Amniotic epithelial cell (primary cell): ENCODE measurements at places on chromosomes 6 and 20.

DNA sequence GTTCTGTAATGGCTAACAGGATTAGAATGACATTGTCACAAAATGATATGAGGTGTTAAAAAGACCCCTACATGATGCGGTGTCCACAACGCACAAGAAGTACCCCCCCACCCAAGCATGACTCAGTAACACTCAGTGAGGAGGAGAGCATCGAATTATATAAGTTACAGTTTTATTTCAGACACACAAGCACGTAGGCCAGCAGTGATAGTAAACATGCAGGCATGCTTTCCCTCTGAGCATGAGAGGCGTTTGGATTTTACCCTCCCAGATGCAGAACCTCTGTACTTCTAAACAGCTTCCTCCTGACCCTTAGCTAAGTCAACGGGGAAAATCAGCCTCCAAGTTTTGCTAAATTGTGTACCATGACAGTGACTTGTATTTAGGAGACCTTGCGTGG, 23.9 kb downstream of the GNAS start:
- no peak for DNase-seq

GRCh38 chr20:47217482-47218446, 138.7 kb downstream of the ZMYND8 start:
- no peak for DNase-seq

DNA sequence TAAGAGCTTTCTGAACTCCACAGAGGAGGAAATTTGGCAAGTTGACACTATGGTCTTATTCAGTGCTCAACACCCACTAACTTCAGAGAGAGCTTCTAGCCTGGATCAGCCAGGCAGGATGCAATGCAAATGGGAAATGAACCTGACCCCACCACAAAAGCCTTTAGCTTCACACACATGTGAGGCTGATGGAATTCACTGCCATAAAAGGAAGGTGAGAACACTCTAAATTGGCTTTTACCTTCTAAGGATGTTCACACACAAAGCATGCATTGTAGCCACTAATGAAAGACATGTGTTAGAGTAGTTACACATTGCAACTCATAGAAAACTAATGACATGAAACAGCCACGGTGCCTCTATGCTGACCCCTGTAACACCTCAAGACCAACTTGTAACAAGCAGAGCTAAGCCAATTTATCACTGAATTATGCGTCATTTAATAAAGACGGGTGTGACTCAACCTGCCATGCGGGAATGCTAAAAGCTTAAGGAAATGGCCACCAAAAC, 262.1 kb downstream of the HACE1 start:
- peak; percentile 47 for DNase-seq

GRCh38 chr6:50278663-50279062, 228.9 kb upstream of the DEFB112 start:
- DNase-seq, result no peak

DNA sequence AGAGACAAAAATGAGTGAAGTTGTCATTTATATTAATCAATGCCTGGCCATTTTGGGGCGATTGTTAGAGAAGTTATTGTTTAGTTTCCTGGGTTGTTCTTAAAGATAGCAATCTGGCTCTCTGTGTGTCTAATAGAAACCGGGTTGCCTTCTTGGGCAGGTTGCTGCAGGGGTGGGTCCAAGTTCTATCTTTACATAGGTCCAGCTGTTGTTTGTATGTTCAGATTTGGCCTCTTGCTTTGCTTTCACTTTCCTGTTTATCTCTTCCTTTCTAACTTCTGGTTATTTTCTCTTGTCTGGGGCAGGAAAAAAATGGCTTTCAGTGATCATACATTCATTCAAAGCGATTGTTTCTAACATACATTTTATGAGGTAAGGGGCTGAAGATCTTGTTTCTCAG, 128.4 kb upstream of the NOX3 start:
- no peak for DNase-seq

- no peak for DNase-seq
Measured at GRCh38 chr6:141969201-141969600, 163.5 kb upstream of the GJE1 start.

DNA sequence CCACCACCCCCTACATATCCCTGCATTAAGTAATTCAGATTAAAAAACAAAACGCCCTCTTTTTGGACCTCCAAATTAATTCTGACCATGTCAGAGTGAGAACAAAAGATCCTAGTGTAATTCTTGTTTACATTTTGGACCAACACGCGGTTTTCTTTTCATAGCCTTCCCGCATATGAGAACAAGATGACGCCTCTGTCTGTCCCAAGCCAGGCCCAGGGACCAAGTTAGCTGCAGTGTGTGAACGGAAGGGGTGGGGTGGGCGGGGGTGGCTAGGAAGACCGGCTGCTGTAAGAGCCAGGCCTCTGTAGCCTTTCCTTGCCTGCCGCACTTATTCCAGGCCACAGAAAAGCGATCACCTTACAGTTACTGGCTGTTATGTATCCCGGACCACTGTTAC, 68.0 kb downstream of the PLCG1 start:
- no peak for DNase-seq

DNA sequence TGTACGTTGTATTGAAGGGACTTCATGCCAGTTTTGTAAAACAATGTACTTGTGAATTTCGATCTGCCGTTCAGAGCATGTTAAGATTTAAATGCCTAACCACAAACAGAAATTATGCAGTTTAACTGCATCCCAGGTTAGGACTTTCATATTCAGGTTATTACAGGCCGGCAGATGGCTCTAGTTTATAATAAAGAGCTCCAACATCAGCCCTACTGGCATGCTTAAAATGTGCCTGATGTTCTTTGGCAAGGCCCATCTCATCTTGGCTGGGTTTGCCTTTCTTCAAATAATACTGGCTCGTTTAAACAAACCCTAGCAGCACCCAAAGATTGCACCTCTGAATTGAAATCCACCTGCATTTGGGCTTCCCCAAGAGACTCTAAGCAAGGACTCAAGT, 169.3 kb upstream of the RIN2 start:
- DNase-seq, result no peak

GRCh38 chr20:34083137-34083536, 28.9 kb downstream of the EIF2S2 start:
- DNase-seq, result peak; percentile 73

GRCh38 chr6:132298344-132298949, 102.8 kb downstream of the MOXD1 start:
- DNase-seq, result peak; percentile 54

DNA sequence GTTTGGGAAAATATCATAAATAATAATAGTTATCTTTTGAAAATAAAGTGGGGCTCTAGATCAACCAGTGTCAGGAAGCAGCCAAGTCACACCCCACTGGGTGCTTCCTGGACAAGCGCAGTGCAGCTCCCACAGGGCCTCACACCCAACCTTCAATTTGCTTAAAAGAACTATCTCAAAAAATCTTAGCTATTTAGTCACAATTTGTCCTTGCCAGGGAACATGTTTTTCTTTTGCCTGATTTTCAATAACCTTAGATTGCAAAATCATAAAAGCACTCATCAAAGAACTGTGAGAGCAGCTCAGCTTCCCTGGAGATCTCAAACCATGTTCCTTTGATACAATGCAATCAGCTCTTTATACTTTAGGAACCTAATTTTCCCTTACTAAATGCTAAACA, 1.6 kb upstream of the NCOA7 start:
- DNase-seq, result no peak

- peak; percentile 19 for DNase-seq
Measured at GRCh38 chr20:57429580-57430200, 38.5 kb downstream of the RBM38 start.

- DNase-seq, result no peak
Measured at GRCh38 chr6:169378620-169379381, 125.2 kb upstream of the THBS2 start.

- no peak for DNase-seq
Measured at GRCh38 chr20:38320221-38320620, 16.3 kb downstream of the BPI start.

DNA sequence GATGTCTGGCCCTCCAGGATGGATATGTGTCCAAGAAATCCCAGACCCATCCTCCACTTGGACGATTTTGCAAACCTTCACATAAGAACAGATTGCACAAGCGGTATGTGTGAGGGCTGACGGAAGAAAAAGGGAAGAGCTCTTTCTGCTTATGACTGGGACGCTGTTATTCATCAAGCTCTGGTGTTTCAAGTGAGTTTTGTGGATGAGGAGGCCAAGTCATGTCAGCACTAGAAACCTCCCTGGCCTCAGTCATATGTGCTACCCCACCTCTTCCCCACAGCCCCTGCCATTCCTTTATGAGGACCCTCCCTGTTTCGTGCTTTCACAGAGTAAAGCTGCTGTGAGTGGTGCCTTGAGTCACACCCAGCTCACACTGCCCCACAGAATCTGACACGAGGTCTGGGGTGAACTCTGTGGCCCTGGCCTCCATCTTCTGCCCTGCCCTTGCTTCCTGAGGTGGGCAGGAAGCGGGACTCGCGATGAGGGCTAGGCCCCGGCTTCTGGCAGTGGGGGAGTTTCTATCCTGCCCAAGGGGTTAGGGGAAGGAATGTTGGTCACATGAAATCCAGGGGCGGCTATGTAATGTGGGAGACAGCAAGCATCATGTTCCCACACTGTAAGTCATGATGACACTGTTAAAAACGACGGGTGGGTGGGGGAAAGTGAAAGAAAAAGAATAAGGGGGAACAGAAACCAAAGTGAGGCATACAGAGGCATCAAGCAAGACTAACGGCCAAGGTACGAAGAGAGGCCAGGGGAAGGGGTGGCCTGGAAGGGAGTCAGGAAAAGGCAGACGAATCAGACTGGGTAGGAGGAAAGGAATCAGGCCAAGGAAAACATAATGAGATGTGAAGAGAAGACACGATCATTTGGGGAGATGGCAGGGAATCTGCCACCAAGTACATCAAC, 78.1 kb downstream of the PRDM1 start:
- peak; percentile 98 for DNase-seq

- no peak for DNase-seq
Measured at GRCh38 chr6:157253017-157253416, 70.3 kb downstream of the TMEM242 start.

- DNase-seq, result peak; percentile 11
Measured at GRCh38 chr6:55643861-55644260, 64.9 kb upstream of the HMGCLL1 start.

- DNase-seq, result no peak
Measured at GRCh38 chr20:57483287-57484050, 41.5 kb downstream of the CTCFL start.

DNA sequence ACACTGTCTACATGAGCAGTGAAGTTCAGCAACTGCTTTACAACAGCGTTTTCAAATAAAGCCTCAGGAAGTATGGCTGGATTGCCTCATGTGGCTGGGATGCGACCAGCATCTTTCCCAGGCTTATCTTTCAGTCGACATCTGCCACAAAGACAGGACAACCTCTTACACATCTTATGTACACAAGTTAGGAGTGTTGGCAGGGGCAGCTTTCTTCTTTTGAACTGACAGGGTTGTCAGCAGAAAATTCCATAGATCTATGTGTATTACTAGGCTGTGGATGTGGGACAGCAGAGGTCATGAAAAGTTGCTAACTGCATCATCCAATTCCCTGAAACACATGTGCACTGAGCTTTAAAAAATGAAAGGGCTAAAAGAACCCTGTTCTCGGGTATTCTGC, 48.1 kb downstream of the PLAGL1 start:
- no peak for DNase-seq

DNA sequence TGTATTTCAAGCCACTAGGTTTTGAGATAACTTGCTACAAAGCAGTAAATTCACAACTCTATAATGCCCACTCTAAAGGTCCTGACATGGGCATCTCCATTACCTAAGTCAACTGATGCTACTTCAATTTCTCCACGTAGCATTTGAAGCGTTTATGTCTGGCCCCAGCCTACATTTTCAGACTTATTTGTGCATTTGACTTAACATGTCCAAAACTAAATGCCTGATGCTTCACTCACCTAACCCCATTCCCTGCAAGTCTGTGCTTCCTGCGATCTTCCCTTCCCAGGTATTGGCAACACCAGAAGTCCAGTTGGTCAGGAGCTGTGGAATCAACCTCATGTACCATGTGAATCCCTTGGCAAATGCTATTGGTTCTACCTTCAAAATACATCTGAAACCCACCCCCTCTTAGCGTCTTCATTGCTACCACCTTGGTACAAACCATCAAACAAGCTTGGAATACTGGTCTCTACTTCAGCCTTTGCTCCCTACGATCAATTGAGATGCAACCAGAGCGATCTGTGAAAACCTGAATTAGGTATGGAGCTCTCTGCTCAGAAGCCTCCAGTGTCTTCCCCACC, 12.8 kb upstream of the ZNFX1 start:
- no peak for DNase-seq

- DNase-seq, result no peak
Measured at GRCh38 chr20:22901921-22902320, 133.2 kb upstream of the SSTR4 start.

DNA sequence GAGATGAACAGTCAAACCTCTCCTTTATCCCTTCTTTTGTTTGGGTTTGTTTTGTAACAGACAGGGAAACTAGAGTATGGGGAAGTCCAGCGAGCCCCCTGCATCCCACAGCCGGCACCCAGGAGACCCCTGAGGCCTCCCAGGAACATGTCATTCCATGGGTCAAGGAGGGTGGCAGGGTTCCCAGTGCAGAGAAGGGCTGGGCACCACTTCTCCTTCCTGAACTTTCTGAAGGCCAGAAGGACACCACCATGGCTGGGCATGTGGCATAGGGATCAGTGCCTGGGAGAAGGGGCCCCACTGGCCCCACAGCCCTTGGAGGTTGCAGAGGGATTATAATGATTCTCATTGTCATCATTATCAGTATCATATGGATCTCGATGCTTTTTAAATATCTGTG, 13.9 kb upstream of the CST7 start:
- no peak for DNase-seq

GRCh38 chr6:151999194-151999593, 191.7 kb downstream of the ESR1 start:
- DNase-seq, result no peak

- DNase-seq, result no peak
Measured at GRCh38 chr6:1904466-1904799, 294.7 kb downstream of the FOXC1 start.

DNA sequence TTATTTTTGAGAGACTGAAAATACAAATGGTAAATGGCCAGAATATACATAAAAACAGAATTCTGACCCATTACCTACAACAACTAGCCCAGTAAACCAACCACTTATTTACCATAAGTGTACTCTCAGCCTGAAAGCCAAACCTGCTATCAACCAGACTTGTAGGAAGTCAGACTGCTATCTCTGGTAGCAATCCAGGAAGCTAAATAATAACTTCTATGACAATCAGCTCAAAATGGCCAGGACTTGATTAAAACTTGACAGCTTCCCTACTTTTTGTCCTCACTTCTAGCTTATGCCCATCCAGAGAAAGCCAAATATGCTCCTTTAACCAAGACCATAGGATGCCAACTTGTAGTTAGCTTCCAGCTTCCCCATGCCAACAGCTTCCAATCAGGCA, 4.7 kb upstream of the WTAP start:
- DNase-seq, result no peak

DNA sequence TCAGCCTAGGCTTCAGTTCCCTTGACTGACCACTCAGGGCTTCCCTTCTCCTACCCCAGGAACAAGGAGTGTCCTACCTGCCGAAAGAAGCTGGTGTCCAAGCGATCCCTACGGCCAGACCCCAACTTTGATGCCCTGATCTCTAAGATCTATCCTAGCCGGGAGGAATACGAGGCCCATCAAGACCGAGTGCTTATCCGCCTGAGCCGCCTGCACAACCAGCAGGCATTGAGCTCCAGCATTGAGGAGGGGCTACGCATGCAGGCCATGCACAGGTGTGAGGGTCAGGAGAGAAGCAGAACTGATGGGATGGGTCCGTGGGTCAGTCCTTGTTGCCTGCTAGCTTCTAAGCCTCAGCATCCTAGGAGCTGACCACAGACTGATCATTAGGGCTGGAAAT, 1.6 kb downstream of the RING1 start:
- no peak for DNase-seq

- no peak for DNase-seq
Measured at GRCh38 chr6:38164131-38164481, 344.6 kb downstream of the ZFAND3 start.

- DNase-seq, result no peak
Measured at GRCh38 chr20:62089393-62089792, 23.7 kb upstream of the TAF4 start.
